Bronchial epithelial cell (primary cell): ENCODE measurements at places on chromosomes 11 and 22. TPM values are rescaled to one million over a fixed set of nuclear protein-coding genes. Genes with fewer than 3 reads are reported as not detected.

- DNase-seq, result no peak
Observed at GRCh38 chr11:132310390-132311375, 940.3 kb downstream of the NTM start.

DNA sequence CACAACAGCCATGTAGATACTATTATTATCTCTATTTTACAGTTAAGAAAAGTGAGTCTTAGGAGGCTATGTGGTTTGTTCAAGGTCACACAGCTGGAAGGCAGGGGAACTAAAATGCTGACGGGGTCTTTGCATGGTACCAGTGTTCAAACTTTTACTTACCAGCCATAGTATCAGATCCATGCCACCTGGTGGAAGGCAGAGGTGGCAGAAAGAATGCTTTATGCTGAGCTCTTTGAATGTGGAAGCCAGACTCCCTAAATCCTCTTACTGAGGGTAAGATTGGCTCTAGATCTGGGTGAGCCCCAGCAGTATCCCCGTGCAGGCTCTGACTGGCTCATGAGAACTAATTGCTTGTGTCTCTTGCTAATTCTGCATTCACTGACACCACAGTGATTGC, 54.3 kb upstream of the NAV2 start:
- no peak for DNase-seq

DNA sequence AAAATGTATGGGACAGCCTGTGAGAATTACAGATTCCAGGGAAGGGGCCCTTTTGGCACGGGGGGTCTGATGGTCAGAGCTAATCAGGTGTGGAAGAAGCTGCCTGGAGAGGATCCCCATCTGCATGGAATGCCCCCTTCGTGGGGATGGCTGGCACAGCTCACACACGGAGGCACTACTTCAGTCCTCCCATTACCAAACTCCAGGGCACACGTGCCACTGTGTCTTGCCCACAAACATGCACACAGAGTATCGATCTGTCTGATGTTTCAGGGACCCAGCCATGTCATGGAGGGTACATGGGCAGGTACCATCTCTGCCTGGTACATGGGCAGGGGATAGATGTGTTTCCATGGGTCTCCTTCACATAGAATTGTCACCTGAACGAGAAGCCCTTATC, 14.7 kb downstream of the KCNQ1OT1 start:
- no peak for DNase-seq

DNA sequence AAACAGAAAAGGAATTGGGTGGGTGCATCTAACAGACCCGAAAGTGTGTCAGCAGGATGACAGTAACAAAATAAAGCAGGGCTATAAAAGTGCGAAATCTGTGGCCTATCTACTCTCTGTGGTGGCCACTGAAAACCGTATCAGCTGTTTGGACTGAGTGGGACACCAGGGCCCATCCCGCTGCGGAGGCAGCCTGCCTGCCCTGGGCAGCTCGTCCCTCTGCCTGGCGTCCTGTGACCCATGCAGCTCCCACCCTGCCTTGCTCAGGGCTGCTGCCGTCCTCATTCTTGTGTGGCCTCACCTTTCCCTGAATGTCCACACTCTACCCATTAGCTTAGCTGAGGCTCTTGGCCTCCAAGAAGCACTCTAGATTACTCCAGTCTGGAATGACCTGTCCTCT, 30.4 kb downstream of the CARS1 start:
- DNase-seq, result no peak

The MMP7 gene
- total RNA-seq, result not detected in 2 replicates

The GRAMD4 gene
- total RNA-seq, result 16.8 and 27.3 TPM in 2 replicates

The MMP11 gene
- 0.38 and 0.53 TPM in 2 replicates for total RNA-seq

The NRIP3 gene
- total RNA-seq, result 1.6 and 2.2 TPM in 2 replicates
